ENCODE measurements at places on chromosomes 4 and X.

DNA sequence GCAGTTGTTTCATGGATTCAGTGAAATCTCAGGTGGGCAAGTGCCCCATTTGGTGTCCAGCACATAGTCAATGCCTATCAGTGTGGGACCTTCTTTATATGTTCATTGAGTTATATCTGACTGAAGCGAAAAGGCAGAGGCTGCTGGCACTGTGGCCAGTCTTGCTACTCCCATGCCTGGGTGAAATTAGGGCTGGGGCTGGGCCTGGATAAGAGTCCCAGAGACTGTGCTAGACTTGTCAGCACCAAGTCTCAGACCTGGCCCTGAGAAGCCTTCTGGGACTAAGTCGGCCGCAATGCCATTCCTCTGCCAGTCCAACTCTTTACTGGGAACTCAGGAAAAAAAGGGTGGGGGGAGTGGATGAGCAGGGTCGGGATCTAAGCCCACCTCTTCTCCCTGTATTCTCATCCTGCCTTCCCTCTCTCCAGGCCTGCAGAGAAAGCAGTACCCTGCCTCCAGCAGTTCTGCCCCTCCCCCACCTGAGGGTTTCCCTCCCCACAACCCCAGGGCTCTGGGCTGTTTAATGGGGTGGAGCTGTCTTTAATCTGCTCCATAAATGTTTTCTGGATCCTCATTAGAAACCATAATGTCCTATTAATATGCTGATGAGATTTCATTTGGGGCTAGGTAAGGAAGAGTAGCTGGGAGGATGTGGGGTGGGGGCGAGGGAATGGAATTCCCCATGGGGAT, 153.5 kb upstream of the PJA1 start:
- no peak for DNase-seq

DNA sequence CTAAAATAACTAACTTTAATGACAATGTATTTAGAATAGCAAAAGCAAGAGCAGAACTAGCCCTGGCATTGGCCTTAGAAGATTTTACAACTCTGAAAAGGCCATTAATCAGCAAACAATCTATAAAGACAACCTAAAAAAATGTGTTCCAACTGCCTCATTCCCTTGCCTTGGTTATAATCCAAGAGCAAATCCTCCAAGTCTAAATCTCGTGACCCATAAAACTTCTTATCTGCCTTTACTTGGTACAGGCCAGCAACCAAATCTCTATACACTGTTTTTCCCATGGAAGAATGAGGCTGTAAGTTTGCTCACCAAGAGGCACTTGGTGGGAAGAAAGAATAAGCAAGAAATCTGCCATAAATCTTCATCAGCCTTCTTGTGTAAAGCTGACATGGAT, 175.3 kb upstream of the MID1 start:
- DNase-seq, result no peak

DNA sequence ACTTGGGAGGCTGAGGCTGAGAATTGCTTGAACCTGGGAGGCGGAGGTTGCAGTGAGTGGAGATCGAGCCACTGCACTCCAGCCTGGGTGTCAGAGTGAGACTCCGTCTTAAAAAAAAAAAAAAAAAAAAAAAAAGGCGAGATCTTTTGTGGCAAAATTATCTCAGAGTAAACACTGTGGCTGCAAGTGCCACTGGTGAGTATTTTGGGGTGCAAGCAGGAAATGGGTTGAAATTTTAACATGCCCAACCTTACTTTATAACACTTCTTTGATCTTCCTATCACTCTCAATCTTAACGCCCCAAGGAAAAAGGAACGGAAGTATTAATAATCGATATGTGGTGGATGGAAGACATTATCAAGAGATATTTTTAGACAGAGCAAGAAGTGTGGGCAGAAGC, 32.1 kb downstream of the SLC34A2 start:
- DNase-seq, result no peak

DNA sequence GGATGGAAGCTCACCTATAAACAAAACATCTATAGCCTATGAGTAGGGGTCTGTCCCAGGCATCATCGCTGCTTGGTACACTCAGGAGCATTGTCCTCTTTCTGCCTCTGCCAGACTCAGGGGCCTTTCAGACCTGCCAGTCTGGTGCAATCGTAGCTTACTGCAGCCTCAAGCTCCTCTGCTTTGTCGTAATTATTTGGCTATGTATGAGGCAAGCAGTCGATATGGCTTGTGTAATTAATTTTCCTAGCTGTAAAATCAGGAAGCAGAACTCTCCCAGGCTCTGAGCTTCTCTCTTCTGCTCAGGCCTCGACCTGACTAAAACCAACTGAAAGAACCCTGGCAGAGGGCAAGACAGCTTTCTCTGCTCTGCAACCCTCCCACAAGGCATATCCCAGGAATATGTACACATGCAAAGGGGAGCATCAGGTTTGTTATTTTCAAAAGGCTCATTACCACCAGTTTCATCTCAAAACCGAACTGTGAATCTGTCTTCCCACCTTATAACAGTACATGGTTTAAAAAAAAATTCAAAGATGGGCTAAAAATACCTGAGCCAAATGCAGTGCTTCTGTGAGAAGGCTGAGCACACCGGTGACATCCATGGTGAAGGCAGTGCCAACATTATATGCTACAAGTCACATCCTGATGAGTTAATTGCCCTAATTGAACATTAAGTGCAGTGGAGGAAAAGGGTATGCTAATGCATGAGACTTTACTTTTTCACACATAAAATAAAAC, 309.2 kb upstream of the EMCN start:
- DNase-seq, result no peak

GRCh38 chrX:148498067-148498466, 2.4 kb upstream of the AFF2 start:
- DNase-seq, result no peak

Measured in activated CD8-positive, alpha-beta memory T cell treated with anti-CD3 and anti-CD28 coated beads for 1 hour (primary cell).